Activated T-cell treated with anti-CD3 and anti-CD28 coated beads, Interleukin-2, amount 50 U/mL, for 48 hours (primary cell): ENCODE measurements at places on chromosomes 4 and X.

DNA sequence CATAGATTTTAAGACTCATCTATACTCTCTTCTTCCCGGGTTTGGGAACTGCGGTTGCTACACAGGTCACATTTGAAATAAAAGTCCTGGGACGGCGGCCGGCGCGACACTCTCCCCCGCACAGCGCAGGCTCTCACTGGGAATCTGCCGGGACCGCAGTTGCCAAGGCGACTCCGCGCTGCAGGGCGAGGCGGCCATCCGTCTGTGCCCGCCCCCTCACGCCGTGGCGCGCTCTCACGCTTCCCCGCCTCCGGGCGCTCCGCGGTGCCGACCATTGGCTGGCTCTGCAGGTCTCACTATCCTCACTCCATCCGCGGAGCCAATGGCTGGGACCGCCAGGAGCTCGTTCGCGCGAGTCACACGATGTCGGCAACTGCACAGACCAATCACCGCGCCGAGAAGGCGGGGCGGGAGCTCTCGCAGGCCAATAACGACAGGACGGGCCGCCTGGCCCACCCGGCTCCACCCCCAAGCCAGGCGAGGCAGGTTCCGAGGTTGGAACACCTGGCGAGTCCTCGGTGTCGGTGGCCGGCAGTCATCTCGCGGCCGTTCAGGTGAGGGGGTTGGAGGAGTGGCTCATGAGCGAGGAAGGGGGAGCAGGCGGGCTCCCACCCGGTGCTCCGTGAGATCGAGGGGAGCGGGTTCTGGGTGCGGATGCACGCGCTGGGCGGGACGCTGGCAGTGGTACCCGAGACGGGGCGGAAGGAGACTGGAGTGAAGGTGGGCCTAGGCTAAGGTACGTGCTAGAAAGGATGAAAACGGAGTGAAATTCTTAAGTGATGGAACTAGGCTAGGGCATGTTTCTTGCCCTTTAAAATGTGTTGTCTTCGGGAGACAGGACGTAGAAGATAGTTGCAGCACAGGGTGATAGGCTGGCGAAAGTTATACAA lies at the start of gene MSMO1:
Gene MSMO1, plus strand, starts transcription at position 459 of the 890 bp plus-strand sequence. CDS start 5,702 bp downstream, outside the sequence.
- peak; percentile 98 for DNase-seq

GRCh38 chrX:73447311-73447794 lies 500 bp downstream of the CDX4 start:
- peak; percentile 19 for DNase-seq

GRCh38 chr4:187929024-187929423 lies 66.5 kb upstream of the ZFP42 start:
- DNase-seq, result no peak

- DNase-seq, result no peak
Measured at GRCh38 chr4:163558539-163559044, 64.1 kb downstream of the TMA16 start.

DNA sequence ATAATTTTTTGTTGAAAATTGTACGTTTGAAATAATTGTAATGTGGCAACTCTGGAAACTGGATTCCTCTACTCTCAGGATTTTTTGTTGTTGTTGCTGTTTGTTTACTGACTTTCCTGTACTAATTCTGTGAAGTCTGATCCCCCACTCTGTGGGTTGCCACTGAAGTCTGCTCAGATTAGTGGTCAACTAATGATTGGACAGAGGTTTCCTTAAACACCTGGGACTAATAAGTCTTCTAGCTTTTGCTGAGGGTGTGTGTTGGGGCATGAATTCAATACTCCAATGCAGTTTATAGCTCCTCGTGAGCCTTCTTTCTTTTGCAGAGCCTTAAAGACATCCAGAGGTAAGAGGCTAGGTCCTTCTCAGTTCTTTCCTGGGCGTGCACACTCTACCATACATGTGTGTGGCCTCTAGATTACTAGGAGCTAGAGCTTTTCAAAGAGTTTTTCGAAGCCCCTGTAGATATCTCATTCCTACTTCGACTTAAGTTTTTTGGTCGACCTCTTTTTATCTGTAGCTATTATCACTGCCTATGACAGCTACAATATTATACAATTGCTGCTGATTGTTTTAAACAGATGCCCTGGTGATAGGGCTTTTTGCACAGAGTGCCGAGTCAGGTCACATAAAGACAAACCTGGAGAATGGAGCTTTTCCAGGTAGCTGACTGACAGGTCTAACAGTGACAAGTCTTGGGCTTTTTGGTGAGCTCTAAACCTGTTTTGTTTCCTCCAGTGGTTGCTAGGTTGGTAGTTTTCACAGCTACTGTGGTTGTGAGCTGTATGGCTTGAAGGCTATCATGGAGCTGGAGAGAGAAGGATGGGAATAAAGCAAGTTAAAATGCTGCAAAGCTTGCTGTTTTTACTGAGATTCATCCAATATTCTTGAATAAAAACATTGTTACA lies 34.0 kb downstream of the BMP2K start:
- no peak for DNase-seq

DNA sequence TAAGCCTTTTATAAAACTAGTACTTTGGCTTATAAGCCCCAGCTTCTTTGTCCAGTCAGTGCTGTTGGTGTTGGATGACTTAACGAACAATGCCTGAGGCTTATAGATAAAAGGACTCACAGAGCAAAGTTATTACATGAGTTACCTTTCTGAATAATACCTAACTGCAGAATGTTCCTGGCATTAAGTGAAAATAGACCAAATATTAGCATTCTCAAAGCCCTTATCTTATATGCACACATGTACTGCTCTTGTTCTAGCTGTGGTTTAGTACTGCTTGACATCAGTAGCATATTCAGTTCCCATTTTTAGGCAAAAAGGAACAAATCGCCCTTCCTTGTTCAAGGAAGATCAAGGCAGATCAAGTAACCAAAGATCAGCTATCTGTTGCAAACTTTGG lies 131.6 kb downstream of the ZNF330 start:
- no peak for DNase-seq

DNA sequence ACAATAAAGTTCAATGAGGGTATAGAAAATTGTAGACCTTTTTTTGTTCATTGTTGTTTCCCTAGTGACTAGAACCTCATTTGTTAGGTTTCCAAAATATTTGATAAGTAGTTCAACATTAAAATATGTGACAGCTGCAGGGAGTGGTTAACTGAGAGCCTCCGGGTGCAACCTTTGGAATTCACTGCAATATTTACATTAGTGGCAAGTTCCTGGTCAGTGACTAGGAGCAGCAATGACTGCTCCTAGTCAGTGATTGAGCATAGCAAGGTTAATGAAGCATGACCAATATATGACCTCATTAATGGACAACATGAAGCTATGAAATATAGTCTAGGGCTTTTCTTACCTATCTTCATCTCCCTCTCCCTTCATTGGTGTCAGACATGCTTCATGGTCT lies 65.8 kb upstream of the FAM47A start:
- DNase-seq, result no peak

DNA sequence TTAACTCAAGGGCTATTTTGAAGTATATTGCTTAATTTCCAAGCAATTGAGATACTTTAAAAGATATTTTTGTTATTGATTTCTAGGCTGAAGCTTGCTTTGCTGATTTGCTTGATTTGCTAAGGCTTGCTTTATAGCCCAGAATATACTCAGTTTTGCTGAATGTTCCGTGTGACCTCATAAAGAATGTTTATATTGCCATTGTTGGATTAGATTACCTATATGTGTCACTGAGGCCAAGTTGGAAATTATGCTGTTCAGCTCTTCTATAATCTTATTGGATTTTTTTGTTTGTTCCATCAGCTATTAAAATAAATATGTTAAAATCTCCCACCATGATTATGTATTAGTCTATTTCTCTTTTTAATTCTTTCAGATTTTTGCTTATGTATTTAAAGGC lies 13.0 kb downstream of the TBC1D19 start:
- no peak for DNase-seq

DNA sequence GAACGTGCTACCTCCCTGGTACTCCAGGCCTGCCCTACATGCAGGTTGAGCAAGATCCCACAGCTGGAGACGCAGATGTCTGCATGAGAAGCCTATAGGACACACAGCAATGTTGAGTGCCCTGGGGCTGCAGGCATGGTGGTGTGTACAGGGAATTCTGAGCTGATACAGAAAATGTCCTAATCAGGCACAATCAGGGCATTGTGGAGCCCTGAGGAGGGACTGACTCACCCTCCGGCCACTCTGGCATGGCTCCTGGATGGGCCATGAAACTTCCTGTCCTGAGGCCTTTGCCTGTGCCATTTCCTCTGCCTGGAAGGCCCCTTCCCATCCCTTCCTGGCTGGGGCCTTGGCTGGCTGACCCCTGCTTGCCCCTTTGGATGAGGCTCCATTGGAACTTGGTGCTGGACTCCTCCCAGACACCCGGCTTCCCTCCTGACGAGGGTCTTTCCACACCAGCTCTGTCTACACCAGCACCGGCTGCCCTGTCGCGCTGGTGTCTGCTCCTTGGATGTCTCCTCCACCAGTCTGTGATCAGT lies 16.7 kb upstream of the AFAP1 start:
- DNase-seq, result no peak

GRCh38 chr4:151238477-151238876 lies 38.5 kb upstream of the PRSS48 start:
- no peak for DNase-seq

GRCh38 chr4:185880571-185880970 lies 68.6 kb upstream of the SORBS2 start:
- no peak for DNase-seq

DNA sequence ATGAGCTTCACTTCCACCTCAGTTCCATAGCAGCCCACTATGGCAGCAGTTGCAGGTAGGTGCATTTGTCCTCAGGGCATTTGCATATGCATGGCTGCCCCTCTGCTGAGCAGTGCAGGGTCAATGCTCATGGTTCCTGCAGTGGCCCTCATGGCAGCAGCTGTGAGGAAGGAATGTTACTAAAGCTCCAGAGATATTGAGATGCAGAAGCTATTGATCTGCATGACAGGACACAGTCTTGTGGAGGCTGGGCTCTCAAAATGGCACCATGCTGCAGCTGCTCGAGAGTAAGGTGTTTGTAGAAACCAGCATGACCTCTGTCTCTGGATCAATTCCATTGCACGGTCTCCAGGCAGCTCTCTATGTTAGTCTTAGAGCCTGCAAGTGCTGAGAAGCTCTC lies 179.2 kb upstream of the PCDH18 start:
- DNase-seq, result no peak

GRCh38 chr4:124890522-124890921 lies 178.0 kb upstream of the ANKRD50 start:
- no peak for DNase-seq

DNA sequence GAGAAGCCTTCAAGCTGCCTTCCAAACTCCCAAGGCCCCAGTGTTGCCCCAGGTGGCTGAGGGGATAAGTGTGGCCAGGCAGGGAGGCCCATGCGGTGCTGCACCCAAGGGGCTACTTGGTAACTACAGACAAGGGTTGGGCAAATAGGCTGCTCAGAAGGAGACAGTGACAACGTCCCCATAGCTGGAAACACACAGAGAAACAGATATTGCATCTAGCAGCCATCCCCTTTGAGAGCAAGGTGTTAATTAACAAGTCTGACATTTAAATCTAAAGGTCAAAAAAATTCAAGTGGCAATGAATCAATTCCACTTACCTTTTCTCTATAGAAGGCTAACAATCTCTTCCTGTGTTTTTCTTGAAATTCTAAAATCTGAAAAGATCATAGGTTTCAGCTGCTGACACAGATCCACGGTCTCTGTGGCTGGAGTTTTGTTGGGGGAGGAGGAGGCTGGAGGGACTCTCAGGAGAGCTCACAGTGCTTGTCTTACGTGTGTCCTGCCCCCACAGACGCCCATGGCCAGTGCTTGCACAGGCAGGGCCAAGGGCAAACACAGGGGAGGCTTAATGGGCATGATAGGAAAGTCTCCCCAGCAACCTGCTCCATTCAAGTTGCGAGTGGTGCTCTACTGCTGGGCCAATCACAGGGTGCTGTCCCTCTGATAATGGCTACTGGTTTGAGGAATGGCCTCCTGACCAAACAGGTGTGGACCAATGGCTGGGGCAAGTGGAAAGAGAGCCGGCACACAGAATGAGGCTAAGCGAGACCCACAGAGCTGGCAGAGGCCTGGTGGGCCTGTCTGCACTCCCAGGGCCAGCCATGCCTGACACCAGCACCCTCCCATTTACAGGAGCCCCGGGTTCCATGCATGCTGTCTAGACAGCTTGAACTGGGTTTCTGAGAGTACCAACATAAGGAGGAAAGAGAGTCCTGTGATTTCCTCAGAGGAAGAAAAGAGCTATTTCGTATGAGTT lies 22.6 kb downstream of the RNF212 start:
- DNase-seq, result no peak

- no peak for DNase-seq
Measured at GRCh38 chr4:25367004-25367621, 9.9 kb upstream of the ANAPC4 start.

- DNase-seq, result no peak
Measured at GRCh38 chr4:75302648-75303047, 211.6 kb downstream of the RCHY1 start.

GRCh38 chr4:82989575-82990429 lies 20.8 kb downstream of the LIN54 start:
- no peak for DNase-seq

DNA sequence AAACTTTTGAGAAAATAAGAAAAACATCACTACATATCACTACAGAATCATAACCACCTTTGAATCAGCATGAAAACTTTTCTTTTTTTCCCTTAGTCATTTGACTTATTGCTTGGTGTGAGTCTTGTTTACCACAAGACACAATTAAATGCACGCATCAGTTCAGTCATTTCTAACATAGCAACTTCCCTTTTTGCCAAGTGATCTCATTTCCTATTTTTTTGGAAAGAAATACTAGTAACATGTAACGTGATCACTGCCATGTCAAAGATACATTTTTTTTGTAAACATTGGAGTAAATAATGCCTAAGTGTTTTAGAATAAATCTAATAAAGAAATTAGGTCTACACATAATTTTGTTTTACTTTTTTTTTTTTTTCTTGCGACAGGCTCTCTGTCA lies 5.1 kb upstream of the CXCL8 start:
- no peak for DNase-seq

- DNase-seq, result no peak
Measured at GRCh38 chr4:78484574-78484973, 67.0 kb upstream of the ANXA3 start.

- DNase-seq, result no peak
Measured at GRCh38 chr4:88442689-88443191, 14.2 kb upstream of the HERC5 start.

DNA sequence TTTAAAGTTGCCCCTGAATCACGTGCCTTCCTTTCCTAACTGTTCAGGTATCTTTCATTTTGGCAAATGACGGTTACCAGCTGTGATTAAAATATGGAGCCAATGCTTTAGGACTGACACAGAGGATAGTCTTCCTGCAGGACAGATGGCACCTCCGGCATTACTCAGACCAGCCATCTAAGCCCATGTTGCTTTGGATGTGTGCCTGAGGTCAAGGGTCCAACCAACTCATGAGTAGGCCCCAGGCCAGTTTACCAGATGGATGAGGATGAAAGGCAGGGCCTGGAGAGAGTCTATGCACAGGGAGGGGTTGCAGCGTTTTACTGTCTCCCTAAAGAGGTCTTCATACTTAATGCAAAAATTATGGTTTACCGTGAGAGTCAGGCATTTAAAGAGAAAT lies 174.0 kb upstream of the GATB start:
- no peak for DNase-seq

- no peak for DNase-seq
Measured at GRCh38 chr4:3355266-3355748, 62.5 kb downstream of the RGS12 start.

GRCh38 chr4:25069014-25069413 lies 38.3 kb upstream of the LGI2 start:
- DNase-seq, result no peak

- DNase-seq, result no peak
Measured at GRCh38 chr4:28073860-28074555, 1213.4 kb downstream of the STIM2 start.
